Naive thymus-derived CD8-positive, alpha-beta T cell (primary cell): ENCODE measurements at places on chromosomes 11 and 22. TPM values are rescaled to one million over a fixed set of nuclear protein-coding genes. Genes with fewer than 3 reads are reported as not detected.

- H3K4me1 ChIP-seq: peaks cover 17% of the 10 kb centered on the region
- no peak overlapping the region for H3K4me3 ChIP-seq
- peak overlapping the region; percentile 16 for H3K27ac ChIP-seq
- peaks cover 5% of the 10 kb centered on the region for H3K36me3 ChIP-seq
- no peaks in the 10 kb centered on the region for H3K27me3 ChIP-seq
Observed at GRCh38 chr22:19870153-19871022, 15.7 kb upstream of the GNB1L start.

DNA sequence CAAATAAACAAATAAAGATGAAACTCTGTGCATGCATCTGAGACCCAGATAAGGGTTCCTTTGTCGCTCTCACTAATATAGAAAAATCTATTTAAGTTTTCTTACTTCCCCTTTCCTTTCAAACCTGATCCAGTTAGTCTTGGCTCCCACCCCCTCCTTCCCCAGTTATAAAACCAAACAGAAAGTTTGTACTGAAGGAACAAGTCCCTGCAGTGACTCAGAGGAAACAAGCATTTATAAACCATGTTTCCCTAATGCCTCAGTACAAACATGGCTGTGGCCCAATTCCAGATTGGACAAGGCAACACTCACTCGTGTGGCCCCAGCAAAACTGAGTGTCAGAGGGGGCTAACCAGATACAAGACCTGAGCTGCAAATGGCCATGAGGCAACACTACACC is 65.5 kb upstream of the ARHGAP20 start:
- H3K4me3 ChIP-seq: no peak overlapping the region
- H3K4me1 ChIP-seq: no peaks in the 10 kb centered on the region
- no peaks in the 10 kb centered on the region for H3K27me3 ChIP-seq
- no peak overlapping the region for H3K27ac ChIP-seq
- no peaks in the 10 kb centered on the region for H3K36me3 ChIP-seq
- no peak for DNase-seq

DNA sequence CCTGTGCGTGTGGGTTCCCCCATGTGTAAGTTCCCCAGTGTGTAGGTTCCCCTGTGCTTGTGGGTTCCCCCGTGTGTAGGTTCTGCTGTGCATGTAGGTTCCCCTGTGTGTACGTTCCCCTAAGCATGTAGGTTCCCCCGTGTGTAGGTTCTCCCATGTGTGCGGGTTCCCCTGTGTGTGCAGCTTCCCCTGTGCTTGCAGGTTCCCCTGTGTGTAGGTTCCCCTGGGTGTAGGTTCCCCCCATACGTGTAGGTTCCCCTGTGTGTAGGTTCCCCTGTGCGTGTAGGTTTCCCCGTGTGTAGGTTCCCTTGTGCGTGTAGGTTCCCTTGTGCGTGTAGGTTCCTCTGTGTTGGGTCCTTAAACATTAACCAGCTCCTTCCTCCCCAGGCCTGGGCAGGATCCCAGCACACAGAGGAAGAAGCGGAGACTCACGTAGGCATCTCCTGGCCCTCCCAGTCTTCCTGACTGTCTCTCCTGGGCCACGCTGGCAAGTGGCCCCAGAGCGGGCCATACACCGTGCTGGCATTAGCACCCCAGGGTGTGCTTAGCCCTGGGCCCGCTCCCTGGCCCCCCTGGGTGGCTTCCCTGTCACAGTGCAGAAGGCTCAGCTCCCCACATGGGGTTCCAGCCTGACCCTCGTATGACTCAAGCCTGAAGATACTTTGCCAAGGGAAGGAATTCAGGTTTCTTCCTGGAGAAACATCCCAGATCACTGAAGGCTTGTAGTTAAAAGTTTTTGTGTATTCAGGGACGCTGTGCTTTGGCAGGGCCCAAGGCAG is 2.8 kb upstream of the GRAMD4 start:
- H3K4me1 ChIP-seq: peaks cover 36% of the 10 kb centered on the region
- no peaks in the 10 kb centered on the region for H3K27me3 ChIP-seq
- H3K27ac ChIP-seq: no peak overlapping the region

GRCh38 chr11:39965701-39966100 is 1493.8 kb downstream of the LRRC4C start:
- no peak for DNase-seq
- no peaks in the 10 kb centered on the region for H3K4me1 ChIP-seq
- no peaks in the 10 kb centered on the region for H3K27me3 ChIP-seq
- no peak overlapping the region for H3K4me3 ChIP-seq

DNA sequence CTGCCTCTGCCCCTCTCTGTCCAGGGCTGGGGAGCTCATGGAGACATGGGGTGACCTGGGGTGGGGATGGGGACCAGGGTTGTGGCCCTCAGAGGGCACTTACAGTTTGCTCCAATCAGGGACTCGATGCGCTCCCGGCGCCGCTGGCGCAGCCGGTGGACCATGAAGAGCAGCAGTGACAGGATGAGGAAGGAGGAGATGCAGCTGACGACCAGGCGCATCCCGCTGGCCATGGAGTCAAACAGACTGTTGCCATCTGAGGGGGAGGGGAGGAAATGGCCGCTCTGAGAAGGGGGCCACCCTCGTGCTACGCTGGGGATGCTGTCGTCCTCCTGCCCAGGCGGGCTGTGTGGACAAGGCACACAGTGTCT is 80.5 kb downstream of the DGCR2 start:
- no peak overlapping the region for H3K27ac ChIP-seq
- peaks cover 5% of the 10 kb centered on the region for H3K4me1 ChIP-seq
- DNase-seq: no peak

GRCh38 chr11:84240847-84241246 is 954.7 kb upstream of the CCDC90B start:
- H3K27ac ChIP-seq: no peak overlapping the region
- H3K36me3 ChIP-seq: no peaks in the 10 kb centered on the region
- H3K4me1 ChIP-seq: no peaks in the 10 kb centered on the region

GRCh38 chr11:62538470-62539237 is 8.0 kb downstream of the AHNAK start:
- H3K36me3 ChIP-seq: peaks cover 29% of the 10 kb centered on the region
- H3K27ac ChIP-seq: no peak overlapping the region
- no peaks in the 10 kb centered on the region for H3K27me3 ChIP-seq
- peaks cover 33% of the 10 kb centered on the region for H3K4me1 ChIP-seq
- peak overlapping the region; percentile 29 for H3K4me3 ChIP-seq
- DNase-seq: no peak

CCDC73 gene
- polyA plus RNA-seq: not detected

IGLL1 gene
- not detected for polyA plus RNA-seq

RTCB gene
- 103 TPM for polyA plus RNA-seq

TRIM5 gene
- polyA plus RNA-seq: 10.4 TPM

TSSK2 gene
- not detected for polyA plus RNA-seq
